ENCODE measurements at places on chromosomes 1 and 21.

DNA sequence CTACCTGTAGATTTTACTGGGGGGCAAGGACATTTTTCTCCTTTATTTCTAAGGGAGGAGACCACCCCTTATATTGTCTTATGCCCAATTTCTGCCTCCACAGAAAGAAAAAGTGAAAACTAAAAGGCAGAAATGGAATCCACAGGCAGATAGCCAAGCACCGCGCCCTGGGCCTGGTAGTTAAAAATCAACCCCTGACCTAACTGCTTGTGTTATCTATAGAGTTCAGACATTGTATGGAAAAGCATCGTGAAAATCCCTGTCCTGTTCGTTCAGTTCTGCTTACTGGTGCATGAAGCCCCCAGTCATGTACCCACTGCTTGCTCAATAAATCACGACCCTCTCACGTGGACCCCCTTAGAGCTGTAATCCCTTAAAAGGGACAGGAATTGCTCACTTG is 33.7 kb upstream of the IL6R start:
- DNase-seq = no peak

GRCh38 chr1:154968731-154969130 is 1.8 kb downstream of the SHC1 start:
- DNase-seq = no peak

GRCh38 chr1:165496501-165496900 is 47.3 kb upstream of the LRRC52 start:
- DNase-seq = no peak

DNA sequence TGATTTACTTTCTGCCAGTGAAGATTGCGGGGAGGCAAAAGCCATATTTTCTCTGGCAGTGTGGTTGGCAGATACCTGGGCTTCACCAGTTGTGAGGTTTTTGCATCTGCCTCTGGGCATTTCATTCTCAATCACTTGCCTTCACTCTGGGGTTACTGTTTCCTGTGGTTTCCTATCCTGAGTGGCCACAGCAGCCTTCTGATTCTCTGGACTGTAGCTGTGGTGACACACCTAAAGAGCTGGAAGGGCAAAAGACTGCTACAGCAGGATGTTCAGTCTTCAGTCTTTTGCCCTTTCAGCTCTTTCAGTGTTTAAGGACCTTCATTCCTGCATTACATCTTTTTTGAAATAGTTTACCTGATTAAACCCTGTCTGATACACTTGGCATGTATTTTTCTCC is 50.5 kb upstream of the GPR52 start:
- no peak for DNase-seq

DNA sequence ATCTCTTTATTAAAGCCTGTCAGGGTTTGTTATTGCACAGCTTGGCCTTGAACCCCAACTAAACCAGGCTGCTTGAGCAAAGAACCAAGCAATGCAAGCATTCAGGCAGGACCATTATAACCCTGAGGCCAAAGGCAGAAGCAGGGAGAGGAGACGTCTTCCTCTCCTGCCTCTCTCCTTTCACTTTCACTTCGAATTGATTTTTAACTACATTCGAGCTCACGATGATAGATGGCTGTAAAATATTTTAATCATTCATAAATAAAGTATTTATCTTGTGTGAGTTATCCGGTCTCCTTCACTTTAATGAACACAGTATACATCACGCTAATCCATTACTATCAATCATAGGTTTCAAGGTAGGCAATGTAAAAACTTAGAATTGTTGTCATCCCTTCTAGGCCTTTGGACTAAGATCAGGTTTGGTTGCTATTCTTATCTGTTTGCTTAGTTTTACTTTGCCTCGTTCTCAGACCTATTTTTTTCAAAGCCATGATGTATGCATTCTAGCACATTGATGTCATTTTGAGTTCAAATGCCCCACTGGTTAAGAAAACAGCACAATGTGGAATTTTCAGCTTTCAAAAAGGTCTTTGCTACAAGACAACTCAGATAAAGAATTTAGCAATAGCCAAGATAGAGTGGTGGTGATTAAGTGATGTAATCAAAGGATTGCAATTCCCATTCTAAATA is 480.2 kb upstream of the RUNX1 start:
- DNase-seq = peak; percentile 26

DNA sequence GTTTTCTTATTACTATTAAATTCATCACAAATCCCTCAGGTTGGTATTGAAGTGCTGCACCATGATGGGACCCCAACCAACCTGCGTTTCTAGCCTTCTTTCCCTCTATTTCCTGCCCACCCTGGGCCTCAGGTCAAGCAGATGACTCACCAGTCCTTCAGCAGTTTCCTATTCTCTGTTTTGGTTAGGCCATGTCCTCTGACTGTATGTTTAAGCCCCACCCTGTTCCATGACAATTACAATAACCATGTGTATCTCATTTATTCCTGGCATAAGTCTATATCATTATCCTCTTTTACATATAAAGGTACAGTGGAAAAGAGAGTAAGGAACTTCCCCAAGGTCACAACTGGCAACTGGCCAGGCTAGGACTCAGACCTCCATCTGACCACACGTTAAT is 5.3 kb upstream of the FAM78B start:
- no peak for DNase-seq

DNA sequence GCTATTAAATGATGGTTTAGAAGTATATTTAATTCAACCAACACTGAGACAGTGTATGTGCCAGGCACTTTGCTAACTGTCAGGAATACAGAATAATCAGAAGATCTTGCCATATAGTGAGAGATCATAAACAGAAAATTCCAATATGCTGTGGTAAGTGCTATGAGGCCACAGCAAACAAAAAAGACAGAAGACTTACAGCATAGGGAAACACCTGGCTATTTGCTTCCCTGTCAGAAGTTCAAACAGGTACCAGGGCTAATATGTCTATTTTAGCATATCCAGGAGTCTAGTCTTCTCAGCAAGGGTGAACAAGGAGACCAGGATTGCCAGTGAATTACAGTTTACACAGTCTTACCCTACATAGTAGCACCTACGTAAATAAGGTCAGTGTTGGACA is 30.4 kb downstream of the TRIT1 start:
- DNase-seq = no peak

- no peak for DNase-seq
Measured at GRCh38 chr1:161398900-161399256, 31.2 kb upstream of the CFAP126 start.

All from suppressor macrophage (primary cell).